ENCODE measurements at places on chromosomes 2 and 18.

DNA sequence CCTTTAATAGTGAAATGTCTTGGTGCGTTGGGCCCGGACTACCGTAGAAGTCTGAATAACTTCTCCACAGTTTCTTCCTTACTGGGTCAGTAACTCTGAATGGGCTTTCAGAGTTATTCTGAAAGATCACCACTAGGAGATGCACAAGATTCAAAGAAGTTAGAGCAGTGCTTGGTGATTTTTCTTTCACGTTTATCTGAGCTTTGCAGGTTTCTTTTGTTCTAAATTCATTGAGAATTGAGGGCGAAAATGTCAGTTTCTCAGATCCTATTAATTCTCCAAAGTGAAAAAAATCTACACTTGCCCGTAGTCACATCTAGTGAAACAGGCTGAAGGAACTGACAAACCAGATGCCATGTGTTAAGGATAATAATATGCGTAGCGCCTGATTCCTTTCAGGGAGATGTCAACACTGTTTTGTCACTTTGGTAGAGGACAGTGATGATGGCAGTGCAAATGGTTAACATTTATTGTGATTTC, 70.1 kb downstream of the QPCT start:
- DNase-seq, result peak; percentile 70

GRCh38 chr2:143551971-143552650, 422.9 kb downstream of the ARHGAP15 start:
- no peak for DNase-seq

DNA sequence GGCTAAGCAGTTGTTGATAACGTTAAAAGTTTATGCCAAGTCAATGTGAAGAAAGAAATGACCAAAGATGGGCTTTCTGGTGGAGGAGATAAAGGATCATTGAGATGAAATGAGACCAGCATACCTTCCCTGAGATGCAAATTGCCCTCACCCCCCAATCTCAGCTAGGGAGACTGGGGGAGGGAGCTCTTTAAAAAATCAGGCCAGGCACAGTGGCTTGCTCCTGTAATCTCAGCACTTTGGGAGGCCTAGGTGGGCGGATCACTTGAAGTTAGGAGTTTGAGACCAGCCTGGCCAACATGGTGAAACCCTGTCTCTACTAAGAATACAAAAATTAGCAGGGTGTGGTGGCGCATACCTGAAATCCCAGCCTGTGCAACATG, 30.9 kb upstream of the KCMF1 start:
- no peak for DNase-seq

GRCh38 chr18:65239787-65240186, 511.0 kb upstream of the CDH7 start:
- DNase-seq, result no peak

DNA sequence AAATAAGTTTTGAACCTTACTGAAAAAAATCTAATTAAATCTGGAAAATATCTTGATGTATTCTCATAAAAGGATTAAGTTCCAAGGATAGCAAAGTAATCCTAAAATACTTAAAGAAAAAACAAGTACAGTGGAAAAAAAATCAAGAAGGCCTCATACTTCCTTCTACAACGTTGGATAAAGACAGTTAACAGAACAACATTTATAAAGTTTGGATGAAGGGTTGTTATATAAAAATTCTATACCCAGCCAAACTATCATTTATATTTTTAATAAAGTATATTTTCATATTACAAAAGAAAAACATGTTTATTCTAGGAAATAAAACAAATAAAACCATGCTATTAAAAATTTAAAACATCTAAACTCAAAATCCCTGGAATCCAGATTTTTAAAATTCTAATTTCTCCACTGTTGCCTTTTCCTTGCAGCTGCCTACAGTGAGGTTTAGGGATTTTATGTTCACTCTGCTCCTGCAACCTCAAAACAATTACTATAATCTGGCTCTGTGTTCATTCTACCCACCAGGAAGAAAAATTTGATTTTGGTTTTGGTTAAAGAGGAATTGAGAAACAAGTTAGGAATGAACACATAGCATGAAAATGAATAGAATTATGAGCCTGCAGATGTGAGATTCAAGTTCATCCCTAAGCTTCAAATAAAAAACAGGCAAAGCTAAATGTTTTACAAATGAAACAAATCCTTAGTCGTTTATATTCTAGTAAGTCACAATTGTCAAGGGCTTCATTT, 142.8 kb downstream of the LPIN1 start:
- no peak for DNase-seq

DNA sequence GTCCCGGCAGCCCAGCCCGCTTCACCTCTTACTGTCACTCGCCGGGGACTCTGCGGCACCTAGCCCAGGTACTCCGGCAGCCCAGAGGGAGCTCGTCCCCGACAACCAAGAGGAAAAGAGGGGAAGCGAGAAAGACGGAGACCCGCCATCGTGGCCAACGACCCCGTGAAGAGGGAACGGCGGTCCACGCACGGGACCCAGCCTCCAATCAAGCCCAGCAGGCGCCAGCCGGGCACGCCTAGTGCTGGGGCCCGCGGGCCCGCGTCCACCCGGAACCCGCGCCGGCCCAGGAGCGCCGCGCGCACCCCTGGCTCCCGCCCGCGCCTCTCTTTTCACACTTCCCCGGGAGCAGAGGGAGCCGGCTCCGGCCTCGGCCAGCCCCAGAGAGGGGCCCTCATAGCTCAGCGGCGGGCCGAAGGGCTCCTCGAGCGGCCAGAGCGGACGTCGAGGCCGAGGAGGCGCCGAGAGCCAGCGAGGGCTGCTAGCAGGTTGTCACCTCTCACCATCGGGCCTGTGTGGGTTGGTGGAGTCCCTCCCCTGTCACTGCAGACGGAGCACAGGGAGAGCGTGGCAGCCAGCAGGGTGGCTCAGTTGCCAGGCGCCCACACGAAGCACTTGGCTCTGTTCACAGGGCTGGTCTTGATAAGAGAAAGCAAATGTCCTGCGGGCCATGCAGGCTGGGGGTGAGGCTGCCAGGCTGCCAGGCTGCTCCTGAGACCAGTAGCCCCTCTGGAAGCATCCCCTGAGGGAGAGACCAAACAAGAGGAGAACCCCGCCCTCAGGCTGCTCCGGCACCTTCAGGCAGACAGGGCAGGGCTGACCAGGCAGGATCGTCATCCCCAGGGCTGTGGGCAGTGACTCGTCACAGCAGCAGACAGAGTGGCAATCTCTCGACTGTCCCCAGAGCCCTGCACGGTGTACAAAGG, 36.9 kb upstream of the KLF11 start:
- no peak for DNase-seq

DNA sequence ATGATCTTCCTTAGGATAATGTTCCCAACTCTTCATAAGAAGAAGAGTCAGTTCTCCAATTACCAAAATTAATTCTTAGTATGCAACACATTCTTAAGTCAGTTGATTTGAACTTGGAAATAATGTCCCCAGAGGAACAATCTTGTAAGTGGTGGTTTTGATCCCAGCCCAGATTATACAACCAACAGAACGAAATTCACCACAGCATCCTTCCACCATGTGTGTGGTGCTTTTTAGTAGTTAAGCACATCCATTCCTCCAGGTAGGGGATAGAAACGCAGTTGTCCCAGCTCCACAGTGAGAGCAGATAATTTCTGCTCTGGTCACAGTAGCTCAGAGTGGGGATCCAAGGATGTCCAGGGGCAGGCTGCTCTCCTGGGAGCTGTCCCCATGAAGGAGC, 161.7 kb upstream of the SLC39A10 start:
- DNase-seq, result no peak

DNA sequence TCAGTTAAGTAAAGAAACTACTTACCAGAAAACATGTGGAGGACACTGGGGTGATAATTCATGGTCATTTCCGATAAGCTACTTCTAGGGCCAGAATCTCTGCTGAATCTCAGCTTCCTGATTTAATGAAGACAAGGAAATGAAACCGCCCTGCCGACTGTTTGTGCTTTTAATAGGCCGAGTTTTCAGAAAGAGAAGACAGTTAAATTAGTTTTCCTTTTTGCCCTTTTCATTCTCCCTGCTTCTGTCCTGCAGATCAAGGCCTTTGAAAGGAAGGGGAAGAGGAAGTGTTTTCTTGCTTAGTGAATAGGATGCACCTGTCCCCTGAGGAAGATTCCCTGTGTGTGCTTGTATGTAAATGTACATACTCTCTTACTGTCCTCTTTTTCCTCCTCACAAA, 126.6 kb downstream of the SH3RF3 start:
- DNase-seq, result peak; percentile 13

- DNase-seq, result no peak
These were observed 834.3 kb downstream of the LRRTM4 start for GRCh38 chr2:76687923-76688322.

- DNase-seq, result no peak
These were observed 323.1 kb upstream of the TNP1 start for GRCh38 chr2:217182926-217183325.

DNA sequence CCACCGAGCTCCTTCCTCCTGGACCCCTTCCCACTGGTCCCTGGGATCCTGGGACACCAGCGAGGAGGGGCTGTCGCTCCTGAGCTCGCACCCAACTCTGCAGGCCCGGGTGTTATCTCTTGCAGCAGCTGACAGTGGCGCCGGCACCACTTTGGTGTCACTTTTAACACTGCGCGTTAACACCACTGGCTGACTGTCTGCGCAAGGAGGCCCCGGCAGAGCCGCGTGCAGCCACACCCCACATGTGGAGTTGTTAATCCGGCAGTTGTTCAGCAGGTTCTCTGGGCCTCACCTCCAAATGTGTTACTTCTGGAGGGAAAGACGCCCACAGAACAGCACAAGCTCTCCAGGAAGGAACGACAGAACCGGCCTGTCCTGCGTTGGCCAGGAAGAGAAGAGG, 155.0 kb upstream of the GLI2 start:
- no peak for DNase-seq

Measured in NAMALWA (cell line).